ENCODE measurements at places on chromosomes 7 and 10. TPM values are rescaled to one million over a fixed set of nuclear protein-coding genes. Genes with fewer than 3 reads are reported as not detected.

DNA sequence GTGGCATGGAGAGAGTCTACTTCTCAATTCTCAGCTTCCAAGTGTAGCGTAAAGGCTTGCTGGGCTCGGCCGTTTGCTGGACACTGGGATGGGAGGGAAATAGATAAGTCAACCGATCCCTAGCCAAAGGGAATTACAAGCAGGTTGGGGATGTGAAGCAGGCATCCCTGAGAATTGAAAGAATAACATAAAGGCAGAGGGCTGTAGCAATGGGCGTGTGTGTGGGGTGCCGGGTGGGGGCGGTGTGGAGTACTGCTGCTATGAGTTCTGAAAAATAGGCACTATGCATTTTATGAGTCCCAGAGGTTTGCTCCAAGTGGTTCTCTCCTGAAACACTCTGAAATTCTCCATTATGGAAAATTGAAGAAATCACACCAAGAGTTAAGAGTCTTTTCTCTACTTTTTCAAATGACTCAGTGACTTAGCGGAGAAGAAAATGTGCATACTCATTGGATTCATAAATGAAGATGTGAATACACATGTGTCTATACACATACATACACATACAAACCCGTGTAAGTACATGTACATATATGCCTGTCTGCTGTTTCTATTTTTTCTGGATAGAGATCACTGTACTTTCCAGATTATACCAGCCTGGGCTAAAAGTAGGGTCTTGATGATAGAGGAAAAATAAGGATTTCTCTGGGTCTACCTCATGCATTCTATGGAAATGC lies 65.4 kb downstream of the ADRA2A start:
- no peak for DNase-seq

GRCh38 chr7:132450696-132451095 lies 125.6 kb downstream of the PLXNA4 start:
- no peak for DNase-seq

DNA sequence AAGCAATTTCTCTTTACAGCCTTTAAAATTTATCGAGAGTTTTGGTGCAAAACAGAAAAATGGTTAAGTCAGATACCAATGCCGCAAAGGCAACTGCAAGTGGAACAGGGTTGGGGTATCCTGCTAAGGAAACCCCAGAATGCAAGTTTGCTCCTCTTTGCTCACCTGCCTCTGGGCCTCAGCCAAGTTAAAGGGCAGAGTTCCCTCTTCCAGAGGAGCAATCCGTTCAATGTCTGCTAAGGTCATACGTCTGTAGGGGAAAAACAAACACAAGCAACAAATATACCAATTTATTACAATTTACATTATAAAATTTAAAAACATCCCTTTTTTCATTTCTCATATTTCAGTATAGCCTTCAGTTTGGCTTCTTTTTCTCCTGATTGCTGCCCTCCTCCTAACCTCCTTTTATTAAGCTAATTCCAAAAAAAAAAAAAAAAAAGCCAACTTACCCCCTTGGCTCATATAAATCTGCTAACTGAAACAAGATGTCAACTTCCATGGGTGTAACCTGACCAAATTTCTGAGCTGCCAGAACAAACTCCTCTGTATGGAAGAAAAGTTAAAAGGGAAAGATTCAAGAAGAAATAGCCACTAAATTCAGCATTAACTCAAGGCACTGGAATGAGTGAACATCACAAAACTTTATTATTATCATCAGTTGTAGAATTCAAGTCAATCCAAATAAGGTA lies 132.6 kb downstream of the SLC25A13 start:
- DNase-seq, result no peak

GRCh38 chr10:131644289-131644688 lies 256.5 kb upstream of the PPP2R2D start:
- no peak for DNase-seq

GRCh38 chr10:107371801-107372200 lies 207.3 kb upstream of the SORCS1 start:
- no peak for DNase-seq

GRID2IP gene
- 1.3 TPM for polyA plus RNA-seq

RINT1 gene
- polyA plus RNA-seq, result 25.5 TPM

KAT6B gene
- 49.7 TPM for polyA plus RNA-seq

SPDYE1 gene
- 0.40 TPM for polyA plus RNA-seq

Data from renal pelvis (tissue), 12 donors.